ENCODE measurements at places on chromosomes 7 and 10.

GRCh38 chr7:122300956-122301833 is 3.4 kb downstream of the FEZF1 start:
- DNase-seq = no peak

DNA sequence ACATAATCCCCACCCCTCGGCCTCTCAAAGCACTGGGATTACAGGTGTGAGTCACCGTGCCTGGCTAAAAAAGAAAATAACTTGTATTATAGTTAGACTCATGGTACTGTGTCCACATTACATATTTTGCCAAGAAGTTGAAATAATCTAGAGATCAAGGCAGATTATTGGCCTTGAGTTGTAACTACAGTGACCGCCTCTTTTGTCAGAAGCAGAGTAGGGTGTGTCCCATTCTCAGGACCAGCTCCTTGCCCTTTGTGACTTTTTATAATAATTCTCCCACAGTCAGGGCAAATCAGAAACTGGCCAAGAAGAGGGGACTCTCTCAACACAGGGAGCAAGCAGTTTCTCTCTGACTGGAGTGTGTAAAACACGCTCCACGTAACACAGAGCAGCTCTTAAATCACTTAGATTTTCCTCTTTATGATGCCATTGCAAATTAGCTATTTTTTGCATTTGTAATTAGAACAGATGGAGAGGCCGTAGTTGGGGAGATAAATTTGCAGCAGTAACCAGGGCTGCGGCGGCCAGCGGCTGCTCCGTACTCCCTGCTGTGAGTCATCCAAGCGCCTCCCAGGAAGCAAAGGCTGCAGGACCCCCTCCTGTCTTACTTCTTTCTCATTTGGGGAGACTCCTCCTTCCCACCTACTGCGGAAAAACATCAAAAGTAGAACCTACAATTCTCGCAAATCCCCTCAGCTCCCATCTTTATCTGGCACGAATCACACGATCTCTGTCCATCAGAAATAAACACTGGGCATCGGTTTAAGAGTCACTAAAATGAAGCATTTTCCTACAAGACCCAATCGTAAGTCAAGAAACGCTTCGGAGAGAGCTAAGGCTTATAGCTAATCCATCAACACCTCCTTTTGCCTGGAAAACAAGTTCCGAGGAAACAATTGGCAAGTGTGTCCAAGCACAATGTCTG is 32.1 kb upstream of the MSRB2 start:
- no peak for DNase-seq

- no peak for DNase-seq
Observed at GRCh38 chr7:117153016-117153545, 169.8 kb downstream of the WNT2 start.

DNA sequence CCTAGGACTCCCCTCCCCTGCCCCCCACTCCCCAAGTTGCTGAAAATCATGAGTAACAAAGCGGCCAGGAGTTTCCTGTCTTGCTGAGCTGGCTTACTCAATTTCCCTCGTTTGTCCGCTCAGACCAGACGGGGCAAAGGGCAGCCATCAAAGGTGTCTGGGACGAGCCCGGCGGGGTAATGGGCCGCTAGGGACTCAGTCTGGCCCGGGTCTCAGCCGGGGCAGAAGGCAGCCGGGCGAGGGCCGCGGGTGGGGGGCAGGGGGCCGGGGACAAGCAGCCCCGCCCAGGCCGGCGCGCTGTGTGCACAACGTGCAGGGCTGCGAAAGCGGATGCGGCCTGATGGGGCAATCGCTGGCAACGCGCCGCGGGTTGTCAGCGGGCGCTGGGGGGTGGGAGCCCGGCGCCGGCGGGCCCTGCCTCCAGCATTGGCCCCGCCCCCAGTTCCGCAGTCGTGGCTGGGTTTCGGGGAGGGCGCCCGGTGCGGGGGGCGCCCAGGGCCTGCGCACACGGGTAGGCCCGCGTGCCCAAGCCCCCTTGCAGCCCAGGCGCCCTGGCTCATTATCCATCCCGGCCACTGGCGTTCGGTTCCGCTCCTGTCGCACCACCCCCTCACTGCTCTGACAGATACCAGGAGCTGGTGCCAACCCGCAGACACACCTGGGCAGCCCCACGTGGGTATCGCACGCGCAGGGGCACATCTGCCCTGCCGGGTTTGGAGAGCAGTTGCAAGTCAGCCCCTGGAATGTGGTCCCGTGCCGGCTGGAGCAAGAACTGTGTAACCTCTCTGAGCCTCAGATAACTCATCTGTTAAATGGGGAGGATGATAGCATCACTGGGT is 35.1 kb downstream of the DNAJB12 start:
- DNase-seq = peak; percentile 74

GRCh38 chr7:1893036-1893435 is 223.0 kb downstream of the ELFN1 start:
- DNase-seq = no peak

GRCh38 chr10:27100813-27101347 is 586 bp upstream of the ANKRD26 start:
- no peak for DNase-seq

DNA sequence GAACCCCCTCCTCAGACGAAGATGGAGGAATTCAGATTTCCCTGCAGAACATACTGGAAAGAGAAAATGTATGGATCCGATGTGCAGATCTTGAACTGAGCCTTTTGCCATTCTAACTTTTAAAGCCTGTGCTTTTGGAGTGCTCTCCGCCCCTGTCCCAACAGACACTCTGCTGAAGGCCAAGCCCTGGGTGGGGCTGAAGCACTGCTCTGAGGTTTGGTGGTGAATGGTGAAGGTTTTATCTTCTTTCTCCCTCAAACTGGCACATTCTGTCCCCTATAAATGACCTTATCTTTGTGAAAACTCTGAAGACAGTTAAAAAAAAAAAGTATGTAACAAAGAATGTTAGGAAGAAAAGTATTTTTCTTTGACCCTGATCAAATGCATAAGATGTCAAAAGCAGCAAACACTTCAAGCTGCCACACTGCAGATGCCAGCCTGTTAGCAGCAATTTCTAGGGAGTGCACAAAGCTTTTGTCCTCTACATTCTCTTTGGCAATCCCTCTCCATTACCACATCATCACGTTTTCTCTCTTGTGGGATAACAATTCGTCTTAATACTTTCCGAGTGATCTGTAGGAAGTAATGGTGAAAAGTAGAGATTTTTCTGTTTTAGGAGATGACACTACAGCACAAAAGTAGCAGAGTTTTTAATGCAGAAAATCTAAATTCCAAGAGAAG is 137.3 kb upstream of the CCDC6 start:
- no peak for DNase-seq

DNA sequence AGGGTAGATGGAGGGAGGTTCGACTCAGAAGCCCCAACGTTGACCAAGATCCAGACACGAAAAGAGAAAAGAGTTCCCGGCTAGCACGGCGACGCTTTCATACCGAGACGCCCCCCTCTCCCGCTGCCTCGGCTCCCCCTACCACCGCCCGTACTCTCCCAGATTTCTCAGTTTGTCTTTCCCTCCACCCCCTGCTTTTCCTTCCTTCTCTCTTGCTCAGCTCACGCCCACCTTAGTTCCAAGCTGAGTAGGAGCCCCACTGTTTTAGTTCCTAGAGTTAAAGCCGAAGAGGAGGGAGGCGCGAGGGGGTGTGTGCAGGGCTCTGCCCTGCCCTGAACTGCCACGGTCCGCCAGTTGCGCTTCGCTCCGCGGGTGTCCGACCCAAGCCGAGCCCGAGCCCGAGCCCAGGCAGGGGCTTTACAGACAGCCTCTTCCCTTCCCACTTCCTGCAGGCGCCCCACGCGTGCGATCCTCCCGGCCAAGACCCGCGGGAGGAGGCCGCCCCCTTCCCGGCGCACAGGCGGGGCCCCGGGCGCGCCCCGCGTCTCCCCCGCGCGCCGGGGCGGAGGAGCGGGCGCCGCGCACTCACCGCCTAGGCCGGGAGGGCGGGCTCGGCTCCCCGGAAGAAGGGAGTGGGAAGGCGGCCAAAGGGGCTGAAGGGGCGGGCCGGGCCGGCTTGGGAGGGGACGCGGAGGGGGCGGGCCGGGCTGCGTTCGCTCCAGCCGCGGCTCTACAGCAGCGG is at the start of gene EPHB6:
TSS of gene EPHB6 (plus strand) at position 705 of the 742 bp plus-strand sequence. CDS start 8,152 bp downstream, outside the sequence.
- peak; percentile 37 for DNase-seq

GRCh38 chr10:12603766-12604470 is 254.6 kb downstream of the CAMK1D start:
- DNase-seq = no peak

GRCh38 chr7:21276471-21277035 is 151.3 kb upstream of the SP4 start:
- no peak for DNase-seq

GRCh38 chr7:66630531-66630930 is 1.9 kb downstream of the KCTD7 start:
- DNase-seq = no peak

DNA sequence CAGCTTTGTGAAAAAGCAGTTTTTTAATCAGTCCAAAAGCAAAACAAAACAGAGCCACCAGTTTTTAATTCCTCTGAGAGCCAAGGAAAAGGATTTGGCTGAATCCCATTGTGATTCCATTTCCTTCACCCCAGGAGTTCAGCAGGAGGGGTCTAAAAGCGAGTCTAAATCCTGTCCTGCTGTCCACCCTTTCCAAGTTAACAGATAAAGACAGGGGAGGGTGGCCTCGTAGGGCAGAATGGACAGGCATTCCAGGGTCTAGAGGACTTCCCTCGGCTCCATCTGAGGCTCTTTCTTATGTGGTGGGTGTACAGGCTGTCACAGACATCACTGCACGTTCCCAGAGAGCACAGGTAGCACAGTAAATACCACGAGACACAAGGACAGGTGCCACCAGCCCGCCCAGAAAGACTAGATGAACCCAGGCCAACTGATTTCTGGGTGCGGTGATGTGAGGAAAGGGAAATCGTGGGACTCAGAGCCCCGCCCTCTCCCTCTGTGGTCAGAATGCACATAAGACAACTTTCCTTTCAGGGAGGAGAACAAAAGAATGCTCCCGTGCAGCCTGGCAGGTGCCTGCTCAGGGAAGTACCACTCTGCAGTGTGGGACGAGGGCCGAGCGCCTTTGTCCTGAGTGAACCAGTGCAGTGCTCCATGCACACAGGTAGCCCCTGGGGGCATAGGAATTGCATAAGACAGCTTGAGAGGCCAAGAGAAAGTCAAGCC is 119.7 kb downstream of the ABLIM1 start:
- no peak for DNase-seq

DNA sequence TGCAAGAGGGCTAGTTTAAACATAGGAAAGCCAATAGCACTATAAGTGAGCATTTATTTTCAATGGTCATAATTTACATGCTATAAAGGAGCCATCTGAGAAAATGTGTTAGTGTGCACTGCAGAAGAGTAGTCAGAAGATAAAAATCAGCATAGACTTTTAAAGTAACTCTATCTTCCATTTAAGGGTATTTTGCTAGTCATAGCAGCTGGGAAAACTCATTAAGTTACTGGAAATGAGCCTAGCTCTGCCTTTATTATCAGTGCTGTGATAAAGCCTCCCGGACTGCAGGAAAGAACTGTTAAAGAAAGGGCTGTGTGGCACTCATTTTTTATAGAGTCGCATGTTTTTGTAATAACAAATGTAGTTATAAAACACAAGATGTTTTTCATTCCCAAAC is 825.8 kb upstream of the POM121L12 start:
- DNase-seq = no peak

DNA sequence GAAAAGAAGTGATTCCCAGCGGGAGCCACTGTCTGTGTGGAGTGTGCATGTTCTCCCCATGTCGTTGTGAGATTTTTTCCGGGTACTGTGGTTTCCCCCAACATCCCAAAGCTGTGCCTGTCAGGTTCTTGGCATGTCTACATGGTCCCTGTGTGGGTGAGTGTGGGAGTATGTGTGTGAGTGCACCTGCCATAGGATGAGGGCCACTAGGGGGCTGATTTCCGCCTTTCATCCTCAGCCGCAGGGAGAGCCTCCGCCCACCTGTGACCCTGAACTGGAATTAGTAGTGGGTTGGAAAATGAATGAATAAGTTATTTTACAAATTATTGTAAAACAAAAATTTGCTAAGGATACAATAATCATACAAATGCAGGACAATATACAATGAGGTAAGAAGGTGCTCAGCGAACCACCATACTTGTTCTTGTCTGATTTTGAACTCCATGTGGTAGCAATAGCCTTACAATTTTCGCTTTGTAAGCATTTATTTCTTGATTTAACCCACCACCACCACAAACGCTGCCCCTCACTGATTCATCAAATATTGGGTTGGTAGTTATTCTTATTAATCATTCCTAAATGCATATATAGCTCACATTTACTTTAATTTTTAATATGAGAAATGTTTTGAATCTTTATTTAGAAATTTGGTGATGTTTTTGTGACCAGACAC is 641.2 kb upstream of the VSTM2A start:
- no peak for DNase-seq

GRCh38 chr7:151275813-151276577 is 27.5 kb upstream of the SMARCD3 start:
- DNase-seq = no peak

- no peak for DNase-seq
Observed at GRCh38 chr7:146754385-146754784, 637.8 kb downstream of the CNTNAP2 start.

- DNase-seq = no peak
Observed at GRCh38 chr7:70632400-70632799, 499.5 kb upstream of the GALNT17 start.

GRCh38 chr10:29702273-29703164 is 67.7 kb upstream of the SVIL start:
- DNase-seq = no peak

- no peak for DNase-seq
Observed at GRCh38 chr10:29882766-29883165, 176.6 kb downstream of the JCAD start.

- no peak for DNase-seq
Observed at GRCh38 chr10:114012650-114013049, 31.0 kb upstream of the ADRB1 start.

DNA sequence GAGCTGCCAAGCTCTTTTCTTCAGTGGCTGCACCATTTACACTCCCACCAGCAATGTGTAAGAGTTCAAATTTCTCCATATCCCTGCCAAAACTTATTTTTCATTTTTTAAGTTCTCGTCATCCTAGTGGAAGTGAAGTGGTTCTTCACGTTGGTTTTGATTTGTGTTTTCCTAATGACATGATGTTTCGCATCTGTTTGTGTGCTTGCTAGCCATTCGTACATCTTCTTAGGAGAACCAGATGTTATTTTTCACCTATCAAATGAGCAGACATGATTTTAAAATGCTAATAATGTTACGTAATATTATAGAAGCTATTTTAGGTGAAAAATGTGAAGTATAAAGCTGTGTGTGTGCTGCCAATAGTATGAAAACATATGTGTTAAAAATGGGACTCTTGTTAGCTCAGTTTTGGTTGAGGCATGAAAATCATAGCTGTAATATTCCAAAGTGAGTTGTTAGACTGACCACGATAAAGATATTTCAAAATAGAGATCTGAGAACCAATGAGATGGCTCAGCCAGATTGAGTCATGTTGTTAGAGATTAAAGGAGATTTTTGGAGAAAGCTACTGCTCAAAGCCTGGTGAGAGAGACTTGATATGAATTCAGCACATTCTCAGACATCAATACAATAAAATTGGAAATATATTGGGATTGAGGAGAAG is 25.9 kb upstream of the GALNT11 start:
- no peak for DNase-seq

- DNase-seq = no peak
Observed at GRCh38 chr10:3096149-3096548, 28.8 kb downstream of the PFKP start.

GRCh38 chr7:27118580-27118979 is 12.0 kb downstream of the HOXA4 start:
- no peak for DNase-seq

GRCh38 chr10:129745186-129745750 is 218.8 kb downstream of the EBF3 start:
- DNase-seq = no peak

GRCh38 chr10:70502406-70502805 is 23.8 kb downstream of the PALD1 start:
- no peak for DNase-seq

Data from stimulated activated CD4-positive, alpha-beta T cell treated with anti-CD3 and anti-CD28 coated beads, Interleukin-15, amount 100 ng/mL, for 1 hour (primary cell).